ENCODE measurements at places on chromosomes 12 and 14. TPM values are rescaled to one million over a fixed set of nuclear protein-coding genes. Genes with fewer than 3 reads are reported as not detected.
A peak's percentile ranks its signal among the peaks of the same experiment; 100 is the strongest.

The BBOF1 gene
- 0.50 TPM for total RNA-seq

The SYCP3 gene
- not detected for total RNA-seq

The DPF3 gene
- not detected for total RNA-seq

The FOXA1 gene
- 191 TPM for total RNA-seq

The PYGL gene
- 44.5 TPM for total RNA-seq

The NANOG gene
- not detected for total RNA-seq

The GRIP1 gene
- total RNA-seq = 0.25 TPM

The POMT2 gene
- 17.9 TPM for total RNA-seq

The SLC10A1 gene
- total RNA-seq = not detected

The BICDL1 gene
- total RNA-seq = 21.5 TPM

The HPD gene
- total RNA-seq = not detected

GRCh38 chr12:30973175-30973574 is 46.6 kb downstream of the TSPAN11 start:
- DNase-seq = no peak

DNA sequence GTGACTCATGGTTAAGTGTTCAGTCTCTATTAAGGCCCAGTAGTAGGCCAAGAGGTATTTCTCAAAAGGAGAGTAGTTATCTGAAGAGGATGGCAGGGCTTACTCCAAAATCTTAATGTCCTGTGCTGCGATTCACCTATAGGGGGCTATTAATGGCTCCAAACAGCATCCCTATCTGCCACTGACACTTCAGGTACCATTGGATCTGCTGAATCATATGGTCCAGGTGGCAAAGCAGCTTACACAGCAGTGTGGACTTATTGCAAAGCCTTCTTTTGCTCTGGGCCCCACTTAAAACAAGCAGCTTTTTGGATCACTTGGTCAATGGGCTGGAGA is 60.8 kb upstream of the ATP2B1 start:
- no peak for DNase-seq

DNA sequence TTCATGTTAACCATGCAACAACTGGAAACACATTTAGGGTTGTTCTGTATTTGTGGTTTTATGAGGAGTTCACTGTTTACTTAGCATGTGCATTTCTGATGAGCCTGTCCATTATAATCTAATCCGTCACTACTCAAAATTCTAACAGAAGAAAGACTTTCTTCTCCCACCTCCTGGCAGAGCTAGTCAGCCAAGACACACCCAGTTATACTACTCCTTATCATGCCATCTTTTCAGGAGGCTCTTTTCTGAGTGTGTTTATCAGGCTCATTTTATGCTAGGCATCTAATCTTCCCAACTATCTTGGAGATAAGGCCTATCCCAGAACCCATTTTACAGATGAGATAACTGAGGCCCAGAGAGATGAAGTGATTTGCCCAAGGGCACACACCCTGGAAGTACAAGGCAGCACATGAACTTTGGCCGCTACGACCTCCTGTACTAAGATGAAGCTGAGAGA is 10.4 kb upstream of the MED13L start:
- DNase-seq = no peak

- no peak for DNase-seq
These were observed 158.9 kb downstream of the TMX1 start for GRCh38 chr14:51398898-51399297.

DNA sequence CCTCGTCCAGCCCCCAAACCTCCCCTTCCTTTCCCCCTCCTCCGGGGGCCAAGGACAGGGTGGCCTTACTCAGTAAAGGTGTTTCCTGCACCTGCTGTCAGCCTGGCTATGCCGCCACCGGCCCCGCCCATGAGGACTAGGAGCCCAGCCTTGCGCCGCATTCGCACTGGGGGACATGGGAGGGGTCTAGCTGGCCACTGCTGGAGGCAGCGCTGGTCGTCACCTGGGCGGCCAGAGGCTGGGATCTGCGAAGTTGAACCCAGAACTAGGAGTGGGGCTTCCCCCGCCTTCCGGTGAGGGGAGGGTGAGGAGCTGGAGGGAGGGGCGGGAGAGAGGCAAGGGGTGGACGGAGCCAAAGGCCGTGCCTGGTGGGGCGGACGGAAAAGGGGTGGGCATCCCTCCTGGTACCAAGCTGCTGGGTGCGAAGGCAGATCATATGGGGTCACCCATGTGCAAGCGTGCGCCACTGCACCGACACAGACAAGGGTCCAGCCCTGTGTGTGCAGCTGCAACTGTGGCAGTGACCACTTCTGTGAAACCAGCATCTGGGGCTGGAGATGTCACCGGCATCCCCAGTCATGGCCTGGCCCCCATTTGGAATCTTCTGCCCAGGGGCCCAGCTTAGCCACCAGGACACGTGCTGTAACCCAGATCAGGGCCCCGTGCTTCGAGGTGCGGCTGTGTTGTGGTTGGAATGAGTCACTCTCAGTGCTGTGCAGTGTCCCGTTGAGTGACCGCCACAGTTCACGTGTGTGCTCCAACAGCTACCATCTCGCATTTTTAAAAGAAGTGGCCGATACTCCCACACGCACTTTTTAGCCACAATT is 8.5 kb downstream of the AMN start:
- DNase-seq = peak; percentile 42

GRCh38 chr14:104563191-104563741 is 16.3 kb upstream of the C14orf180 start:
- no peak for DNase-seq

DNA sequence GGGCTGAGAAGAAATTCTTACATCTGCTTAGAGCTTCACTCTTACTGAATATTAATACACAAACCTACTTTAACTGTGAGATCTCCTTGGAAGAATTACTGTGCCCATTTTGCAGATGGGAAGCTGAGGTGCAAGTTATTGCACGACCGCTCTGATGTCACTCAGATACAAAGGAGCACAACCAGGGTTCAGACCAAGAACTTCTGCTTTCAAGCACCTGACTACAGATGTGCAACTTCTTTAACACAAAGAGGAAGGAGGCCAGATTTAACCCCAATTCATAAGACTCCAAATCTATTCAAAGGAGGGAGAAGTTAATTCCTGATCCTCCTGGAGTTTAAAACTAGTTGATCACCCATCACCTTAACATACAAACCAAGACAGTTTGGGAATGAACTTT is 232.6 kb downstream of the VRK1 start:
- DNase-seq = no peak

DNA sequence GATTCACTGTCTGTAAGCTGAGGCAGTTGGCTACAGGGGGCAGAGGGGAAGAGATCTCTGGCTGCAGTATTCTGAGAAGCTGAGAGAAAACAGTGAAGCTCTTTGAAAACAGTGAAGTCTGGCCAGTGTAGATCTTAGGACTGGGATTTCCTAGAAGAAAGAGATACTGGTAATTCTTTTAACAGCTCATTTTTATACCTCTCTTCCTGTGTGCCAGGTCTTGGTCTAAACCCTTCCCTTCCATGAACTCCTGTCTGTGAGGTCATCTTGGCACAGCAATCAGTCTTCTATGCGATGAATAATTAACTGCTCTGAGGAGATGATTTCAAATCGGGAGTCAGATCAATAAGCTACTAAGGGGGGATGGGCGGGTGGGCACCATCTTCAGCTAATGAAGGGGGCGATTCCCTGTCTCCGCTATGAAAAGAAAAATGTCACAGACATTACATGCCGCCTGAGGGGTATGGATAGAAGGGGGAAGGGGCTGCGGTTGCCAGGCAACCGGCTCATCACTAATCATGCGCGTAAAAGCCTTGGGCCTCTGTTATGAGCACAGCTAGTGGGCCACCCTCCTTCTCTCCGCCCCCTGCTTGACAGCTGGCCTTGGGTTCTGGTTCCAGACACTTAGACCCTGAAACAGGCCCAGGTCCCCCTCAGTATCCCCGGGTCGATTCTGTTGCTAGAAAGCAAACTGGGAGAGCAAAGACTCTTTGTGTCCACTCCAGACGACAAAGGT is 75.3 kb upstream of the CEP83 start:
- no peak for DNase-seq

DNA sequence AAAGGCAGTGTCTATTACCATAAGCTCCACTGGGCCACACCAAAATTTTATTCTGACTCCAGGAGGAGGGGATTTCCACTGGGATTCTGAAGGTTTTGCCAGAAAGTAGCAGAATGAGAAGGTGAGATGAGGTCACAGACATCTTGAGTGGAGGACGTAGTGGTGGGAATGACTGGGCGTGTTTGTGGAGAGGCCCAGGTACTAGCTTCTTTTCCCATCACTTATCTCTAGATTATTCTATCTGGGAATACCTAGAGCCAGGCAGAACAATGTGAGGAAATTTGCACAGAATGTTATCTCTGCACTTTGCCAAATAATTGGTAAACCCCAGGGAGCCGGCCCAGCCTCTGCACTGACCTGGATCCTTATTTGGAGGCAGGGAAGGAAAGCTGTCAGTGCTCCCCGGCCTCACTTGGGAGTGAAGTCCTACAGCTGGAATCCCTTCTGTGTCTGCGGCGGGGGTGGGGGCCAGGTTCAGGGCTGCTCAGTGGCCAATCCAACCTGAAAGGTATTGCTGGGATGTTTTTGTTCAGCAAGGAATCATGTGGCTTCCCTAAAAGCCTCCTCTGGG is 129.4 kb downstream of the C12orf75 start:
- no peak for DNase-seq

DNA sequence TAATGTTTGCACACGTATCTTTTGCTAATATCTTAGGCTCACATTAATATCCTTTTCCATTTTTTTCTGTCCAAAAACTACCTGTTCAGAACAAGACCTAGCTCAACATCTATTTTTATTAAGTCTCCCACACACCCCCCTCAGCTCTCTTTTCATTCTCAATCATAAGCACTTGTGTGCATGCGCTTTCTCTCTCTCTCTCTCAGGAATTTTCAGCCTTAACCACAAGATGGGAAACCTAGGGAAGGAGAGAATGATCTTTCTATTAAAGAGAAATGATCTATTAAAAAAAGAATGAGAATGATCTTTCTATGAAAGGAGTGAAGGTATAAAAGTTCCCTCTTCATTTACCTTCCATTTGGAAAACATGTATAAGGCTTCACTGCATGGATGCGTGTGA is 39.7 kb upstream of the AP4S1 start:
- DNase-seq = no peak

DNA sequence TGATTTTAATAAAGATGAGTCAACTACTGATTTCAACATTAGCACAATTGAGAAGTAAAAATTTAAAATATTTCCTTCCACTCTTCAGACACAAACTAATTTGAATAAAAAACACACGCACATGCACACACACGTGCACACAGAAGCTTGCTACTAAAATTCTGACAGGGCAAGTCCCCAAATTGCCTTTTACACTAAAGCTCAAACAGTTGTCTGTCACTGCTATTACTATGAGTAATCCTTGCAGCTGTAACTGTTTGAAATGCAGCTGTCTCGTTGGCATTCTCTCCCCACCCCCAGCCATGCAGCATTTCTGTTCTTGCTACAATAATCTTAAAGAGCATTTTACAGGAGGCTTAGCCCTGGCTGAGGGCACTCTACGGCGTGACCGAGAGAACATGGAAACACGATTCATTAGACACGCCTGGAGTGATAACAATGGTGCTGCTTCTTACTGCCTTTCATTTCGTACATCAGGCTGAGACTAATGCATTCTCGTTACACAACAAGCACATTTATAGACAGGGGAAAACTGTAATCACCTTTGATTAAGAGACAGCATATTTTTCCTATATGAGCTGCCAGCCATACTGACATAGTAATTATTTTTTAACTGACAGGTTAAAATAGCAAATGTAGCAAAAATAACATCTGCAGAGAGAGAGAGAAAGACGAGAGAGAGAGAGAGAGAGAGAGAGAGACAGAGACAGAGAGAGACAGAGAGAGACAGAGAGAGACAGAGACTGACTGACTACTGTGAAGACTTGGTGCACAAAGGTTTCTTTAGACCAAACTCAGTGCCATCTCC is 153.8 kb downstream of the MED13L start:
- no peak for DNase-seq

GRCh38 chr12:13288501-13288900 is 92.0 kb downstream of the EMP1 start:
- no peak for DNase-seq

GRCh38 chr12:130351326-130351725 is 13.6 kb downstream of the PIWIL1 start:
- no peak for DNase-seq

GRCh38 chr12:41452838-41453407 is 264.8 kb downstream of the PDZRN4 start:
- DNase-seq = no peak

DNA sequence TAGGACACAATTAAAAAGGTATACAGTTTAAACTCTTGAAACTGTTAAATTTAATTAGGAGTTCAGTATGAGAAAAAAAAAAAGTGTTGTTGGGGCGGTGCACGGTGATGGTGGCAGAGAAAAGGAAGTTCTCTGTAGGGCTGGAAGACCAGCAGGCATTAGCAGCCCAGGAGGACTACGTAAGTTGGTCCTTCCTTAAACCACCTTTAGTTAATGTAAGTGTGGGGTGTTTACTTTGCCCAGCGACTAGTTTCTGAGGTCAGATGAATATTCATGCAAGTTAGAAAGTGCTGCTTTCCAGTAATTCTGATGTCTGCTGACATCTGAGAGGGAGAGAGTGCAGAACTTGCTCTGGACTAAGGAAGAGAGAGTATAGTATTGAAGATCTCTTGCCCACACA is 54.9 kb downstream of the NKX2-1 start:
- DNase-seq = no peak

- no peak for DNase-seq
These were observed 1.3 kb upstream of the TMEM233 start for GRCh38 chr12:119592232-119592631.

DNA sequence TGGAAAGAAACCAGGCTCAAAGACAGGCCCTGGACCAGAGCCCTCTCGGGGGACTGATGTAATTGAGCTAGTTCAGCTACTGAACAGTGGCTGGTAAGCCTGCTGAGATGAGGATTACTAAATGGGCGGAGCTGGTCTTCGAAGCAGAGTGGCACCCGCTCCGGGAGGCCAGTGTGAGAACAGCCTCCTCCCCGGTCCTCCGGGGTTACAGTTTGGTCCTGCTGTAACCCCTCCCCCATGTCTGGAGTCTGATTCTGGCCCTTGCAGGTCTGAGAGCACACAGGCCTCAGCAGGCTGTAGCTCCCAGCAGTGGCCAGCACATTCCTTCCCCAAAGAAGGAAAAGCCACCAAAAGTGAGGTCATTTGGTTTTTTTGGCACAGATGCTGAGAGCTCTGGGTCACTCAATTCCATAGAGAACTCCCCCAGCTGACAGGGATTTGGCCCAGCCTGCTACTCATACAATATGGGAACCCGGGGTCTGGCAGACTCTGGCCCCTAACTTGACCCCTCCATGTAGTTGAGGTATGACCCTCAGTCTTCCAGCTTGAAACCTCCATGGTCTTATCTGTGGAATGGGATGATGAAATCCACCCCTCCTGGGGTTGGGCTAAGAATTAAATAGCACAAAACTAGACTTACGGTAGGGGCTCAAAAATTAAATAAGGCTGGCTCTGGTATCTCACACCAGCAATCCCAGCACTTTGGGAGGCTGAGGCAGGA is 39.0 kb downstream of the ACTN1 start:
- DNase-seq = peak; percentile 15

- DNase-seq = peak; percentile 9
These were observed 39.6 kb downstream of the IQSEC3 start for GRCh38 chr12:106118-106591.

- no peak for DNase-seq
These were observed 58.7 kb downstream of the ST8SIA1 start for GRCh38 chr12:22275843-22276242.
